ENCODE measurements at places on chromosomes 5 and 9.

- DNase-seq, result no peak
Observed at GRCh38 chr5:102802708-102803458, 47.8 kb downstream of the PAM start.

DNA sequence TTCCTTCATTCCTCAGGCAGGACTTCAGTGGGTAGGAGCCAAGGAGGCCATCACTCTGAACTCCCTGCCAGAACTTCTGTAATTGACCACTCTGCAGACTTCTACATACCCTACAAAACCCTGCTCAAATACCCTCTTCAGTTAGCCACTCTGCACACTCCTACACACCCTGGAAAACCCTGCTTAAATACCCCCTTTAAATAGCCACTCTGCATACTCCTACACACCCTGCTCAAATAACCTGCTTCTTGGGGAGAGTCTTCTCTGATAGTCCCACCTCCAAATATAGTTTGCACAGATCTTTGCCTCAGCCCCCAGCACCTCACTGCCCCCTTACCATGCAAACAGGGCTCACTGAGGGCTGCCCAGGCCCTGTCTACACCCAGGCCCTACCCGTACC is 18.6 kb upstream of the CARD19 start:
- DNase-seq, result no peak

- no peak for DNase-seq
Observed at GRCh38 chr5:6700685-6701355, 12.4 kb upstream of the TENT4A start.

DNA sequence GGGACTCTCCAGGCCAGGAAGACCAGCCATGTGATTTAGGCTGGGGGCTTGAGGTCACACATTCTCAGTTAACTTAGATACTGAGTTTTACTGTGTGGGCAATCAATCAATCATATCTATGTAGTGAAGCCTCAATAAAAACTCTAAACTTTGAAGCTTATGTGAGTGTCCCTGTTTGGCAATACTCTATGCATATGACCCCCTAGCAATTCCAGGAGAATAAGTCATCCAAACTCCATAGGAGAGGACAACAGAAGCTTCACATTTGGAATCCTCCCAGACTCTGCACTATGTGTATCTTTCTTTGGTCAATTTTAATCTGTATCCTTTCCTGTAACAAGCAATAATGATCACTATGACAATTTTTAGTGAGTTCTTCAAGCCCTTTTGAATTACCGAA is 216.8 kb upstream of the RGMB start:
- DNase-seq, result no peak

- DNase-seq, result no peak
Observed at GRCh38 chr9:8389531-8389930, 590.0 kb upstream of the DMAC1 start.

GRCh38 chr5:116959843-116960242 is 385.2 kb upstream of the SEMA6A start:
- no peak for DNase-seq

GRCh38 chr9:117649126-117649525 is 55.1 kb upstream of the TLR4 start:
- DNase-seq, result no peak

- peak; percentile 96 for DNase-seq
Observed at GRCh38 chr5:140400730-140401361, 787 bp upstream of the ANKHD1 start.

DNA sequence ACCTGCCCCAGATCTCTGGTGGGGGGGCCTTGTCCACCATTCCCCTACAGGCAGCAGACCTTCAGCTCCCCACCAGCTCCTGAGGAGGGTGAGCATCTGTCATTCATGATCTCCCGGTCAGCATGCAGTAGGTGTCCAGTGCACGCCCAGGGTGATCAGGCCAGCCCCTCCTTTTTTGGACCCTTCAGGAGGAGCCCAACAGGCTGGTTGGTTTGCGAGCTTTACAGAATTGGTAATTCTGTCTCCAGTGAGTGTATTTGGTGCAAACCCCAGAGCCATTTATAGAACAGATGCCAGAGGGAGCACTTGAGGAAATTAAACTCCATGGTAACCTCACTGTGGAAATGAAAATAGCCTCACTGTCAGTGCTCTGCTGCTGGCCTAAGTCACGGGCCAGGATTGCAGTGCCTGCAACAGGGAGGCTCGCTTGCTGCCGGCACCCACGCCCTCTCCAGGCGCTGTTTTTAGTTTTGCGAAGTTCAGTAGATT is 23.4 kb downstream of the WNK2 start:
- DNase-seq, result no peak

- no peak for DNase-seq
Observed at GRCh38 chr5:36078430-36078829, 11.7 kb upstream of the UGT3A2 start.

DNA sequence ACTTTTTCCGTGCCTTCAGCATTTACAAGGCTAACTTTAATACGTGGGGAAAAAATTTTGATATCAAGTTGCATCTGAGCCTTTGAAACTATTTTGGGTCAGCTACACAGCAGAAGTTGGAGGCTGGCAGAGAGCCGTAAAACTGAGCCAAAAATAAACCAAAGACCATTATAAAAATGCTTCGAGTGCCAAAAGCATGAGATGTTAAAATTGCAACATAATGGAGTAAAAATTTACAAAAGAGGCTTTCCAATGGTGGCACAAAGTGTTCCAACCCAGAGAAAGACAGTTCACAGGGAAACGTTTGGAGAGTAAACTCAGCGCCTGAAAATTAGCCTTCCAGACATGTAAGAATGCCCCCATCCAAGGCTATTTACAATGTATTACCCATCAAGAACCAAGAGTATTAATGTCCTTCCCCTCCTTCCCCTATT is 190.3 kb downstream of the TLE1 start:
- no peak for DNase-seq

- no peak for DNase-seq
Observed at GRCh38 chr5:143204474-143205246, 198.8 kb downstream of the NR3C1 start.

- DNase-seq, result no peak
Observed at GRCh38 chr5:122300374-122300773, 11.7 kb upstream of the SNCAIP start.

- no peak for DNase-seq
Observed at GRCh38 chr5:58407042-58407719, 52.7 kb downstream of the PLK2 start.

- DNase-seq, result no peak
Observed at GRCh38 chr9:127172066-127172707, 49.8 kb upstream of the ANGPTL2 start.

GRCh38 chr5:124628721-124629596 is 117.5 kb downstream of the ZNF608 start:
- DNase-seq, result no peak

DNA sequence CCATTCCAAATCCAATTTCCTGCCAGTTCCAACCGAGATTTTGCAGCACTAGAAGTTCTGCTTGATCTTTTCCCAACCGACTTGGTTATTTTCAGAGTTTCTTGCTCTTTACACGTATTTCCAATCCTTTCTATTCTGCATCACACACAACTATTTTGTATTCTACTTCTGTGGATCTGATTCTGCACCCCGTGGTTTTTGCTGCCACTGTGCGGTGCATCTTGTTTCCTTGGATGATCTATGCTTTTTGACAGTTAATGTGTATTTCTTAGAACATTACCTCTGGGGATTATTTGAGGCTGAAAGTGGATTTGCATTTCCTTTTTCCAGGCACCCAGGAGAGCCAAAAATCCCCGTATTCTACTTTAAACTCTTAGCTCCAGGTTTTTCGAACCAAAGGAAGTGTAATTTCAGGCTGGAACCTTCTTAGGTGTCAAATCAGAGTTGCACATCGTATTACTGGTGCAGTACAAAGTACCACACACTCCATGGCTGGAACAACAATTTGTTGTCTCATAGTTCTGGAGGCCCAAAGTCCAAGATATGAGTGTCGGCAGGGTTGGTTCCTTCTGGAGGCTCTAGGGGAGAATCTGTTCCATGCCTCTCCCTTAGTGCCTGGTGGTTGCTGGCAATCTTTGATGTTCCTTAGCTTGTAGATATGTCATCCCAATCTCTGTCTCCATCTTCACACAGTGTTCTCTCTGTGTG is 14.7 kb upstream of the SARDH start:
- DNase-seq, result no peak

DNA sequence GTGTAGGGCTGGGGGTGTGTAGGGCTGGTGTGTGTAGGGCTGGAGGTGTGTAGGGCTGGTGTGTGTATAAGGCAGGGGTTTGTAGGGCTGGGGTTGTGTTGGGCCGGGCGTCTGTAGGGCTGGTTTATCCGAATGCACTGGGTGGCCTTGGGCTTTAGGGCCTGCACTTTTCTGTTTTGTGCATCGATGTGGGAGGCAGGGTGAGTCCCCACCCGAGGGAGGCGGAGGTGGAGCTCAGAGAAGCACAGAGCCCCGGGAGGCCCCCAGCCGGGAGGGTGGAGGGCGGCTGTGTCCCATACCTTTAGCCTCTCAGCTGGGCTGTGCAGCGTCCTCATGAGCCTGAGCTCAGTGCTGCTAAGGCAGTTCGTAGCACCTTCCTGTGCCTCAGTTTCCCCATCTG is 13.5 kb downstream of the COL5A1 start:
- no peak for DNase-seq

- no peak for DNase-seq
Observed at GRCh38 chr9:121289026-121289771, 21.2 kb downstream of the GSN start.

DNA sequence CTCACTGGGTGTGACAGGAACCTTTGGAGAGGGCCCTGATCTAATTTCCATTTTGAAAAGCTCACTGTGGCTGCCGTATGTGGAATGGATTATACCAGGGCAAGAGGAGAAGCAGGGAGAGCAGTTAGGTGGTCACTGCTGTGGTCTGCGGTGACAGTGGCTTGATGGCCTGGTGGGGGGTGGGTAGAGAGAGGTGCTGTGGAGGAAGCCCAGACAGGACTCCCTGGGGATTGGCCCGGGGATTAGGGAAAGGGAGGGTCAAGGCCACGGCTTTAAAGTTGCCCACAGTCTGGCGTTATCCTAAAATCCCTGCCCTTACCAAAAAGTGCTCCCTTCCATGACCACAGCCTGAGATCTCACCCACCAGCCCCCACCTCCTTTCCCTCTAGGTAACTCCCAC is 4.7 kb downstream of the B4GALT7 start:
- DNase-seq, result no peak

- DNase-seq, result no peak
Observed at GRCh38 chr5:66151491-66151890, 7.4 kb downstream of the SREK1 start.

DNA sequence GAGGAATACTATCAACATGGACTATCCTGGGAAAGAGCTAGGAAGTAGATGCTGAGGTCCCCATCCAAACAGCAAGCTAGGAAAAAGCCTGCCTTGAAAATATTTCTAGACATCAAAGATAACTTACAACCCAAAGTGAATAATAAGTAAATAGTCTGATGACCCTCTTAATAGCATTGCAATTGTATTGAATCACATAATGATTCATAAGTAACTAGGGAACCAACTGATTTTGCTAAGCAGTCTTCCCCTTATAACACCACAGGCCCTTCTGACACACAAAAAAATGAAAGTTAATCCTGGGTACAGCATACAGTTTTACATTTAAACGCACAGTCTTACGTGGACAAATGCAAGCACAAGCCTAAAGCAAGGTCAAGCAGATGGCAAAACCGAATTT is 199.3 kb downstream of the RFK start:
- no peak for DNase-seq

DNA sequence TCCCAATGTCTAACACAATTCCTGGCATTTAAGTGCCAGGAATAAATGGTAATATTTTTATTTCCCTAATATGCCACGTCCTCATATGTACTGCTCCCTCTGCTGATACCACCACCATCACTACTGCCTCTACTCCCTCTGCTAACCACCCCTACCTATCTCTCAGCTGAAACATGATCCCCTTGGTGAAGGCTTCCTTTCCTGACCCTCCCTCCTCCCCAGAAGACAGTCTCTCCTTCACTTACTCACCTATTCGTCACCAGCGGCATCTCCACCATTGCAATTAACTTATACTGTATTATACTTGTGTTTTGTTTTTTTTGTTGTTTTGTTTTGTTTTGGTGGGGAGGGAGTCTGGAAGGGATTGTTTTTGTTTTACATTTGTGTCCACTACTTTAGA is 4.8 kb downstream of the DENND1A start:
- DNase-seq, result no peak

GRCh38 chr9:110125763-110126351 is 82.1 kb downstream of the C9orf152 start:
- peak; percentile 20 for DNase-seq

DNA sequence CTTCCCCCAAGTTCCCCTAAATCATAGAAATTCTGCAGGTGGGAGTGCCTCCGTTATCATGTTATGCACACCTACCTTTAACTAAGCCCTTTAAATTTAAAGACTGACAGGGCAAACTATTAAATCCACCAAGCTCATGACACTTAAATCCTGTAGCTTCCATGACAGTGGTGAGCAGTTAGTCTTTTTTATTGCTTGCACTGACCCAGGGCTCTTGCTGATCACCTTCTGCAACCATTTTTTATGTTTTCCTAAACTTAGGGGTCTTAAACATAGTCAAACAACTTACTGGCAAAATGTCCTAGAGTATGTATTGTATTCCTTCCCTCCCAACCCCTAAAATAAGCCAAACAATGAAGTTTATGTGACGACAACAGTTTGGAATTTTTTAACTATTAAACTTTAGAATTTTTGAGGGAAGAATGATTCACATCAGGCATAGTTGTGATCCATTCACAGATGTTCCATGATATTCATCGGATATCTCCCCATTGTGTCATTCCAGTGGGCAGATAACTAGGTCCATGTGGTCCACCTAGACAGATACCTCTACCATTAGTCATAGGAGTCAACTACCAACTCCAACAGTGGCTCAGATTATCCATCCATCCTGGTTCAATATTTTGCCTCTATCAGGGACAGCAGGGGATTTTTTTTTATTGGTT is 283.1 kb downstream of the ADAMTS6 start:
- no peak for DNase-seq

DNA sequence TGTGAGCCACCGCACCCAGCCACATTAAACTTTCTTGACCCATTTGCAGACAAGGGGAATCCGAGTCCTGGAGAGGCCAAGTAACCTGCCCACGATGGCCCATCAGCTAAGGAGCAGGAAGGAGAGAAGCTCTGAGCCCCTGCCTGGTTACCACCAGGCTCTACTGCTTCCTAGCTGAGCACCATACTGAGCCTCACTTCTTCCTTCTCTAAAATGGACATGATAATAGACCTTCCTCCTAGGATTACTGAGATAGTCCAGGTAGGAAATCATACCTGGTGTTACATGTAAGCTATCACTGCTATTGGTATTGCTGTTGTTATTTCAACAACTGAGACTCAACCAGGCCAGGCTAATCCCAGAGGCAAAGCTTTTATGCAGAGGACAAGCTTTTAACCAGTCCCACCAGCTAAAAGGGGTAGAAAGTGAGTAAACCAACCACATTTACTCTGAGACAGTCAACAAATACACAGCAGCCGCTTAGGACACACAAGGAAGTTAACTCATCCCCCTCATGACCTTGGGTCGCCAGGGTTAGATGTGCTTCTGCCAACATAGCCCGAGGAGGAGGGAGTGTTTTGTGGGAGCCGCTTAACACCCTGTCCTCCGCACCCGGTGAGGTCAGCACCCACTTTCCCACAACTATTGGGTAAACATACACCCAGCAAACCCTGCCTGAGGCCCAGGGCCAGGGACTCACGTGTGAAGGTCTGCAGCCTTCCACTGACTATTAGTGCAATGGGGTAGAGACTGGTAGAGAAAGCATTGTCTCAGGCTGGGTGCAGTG is 20.6 kb upstream of the PTGES start:
- DNase-seq, result no peak

- peak; percentile 90 for DNase-seq
Observed at GRCh38 chr5:108381350-108381953, 446 bp downstream of the FBXL17 start.
